ENCODE measurements at places on chromosomes 4 and X. TPM values are rescaled to one million over a fixed set of nuclear protein-coding genes. Genes with fewer than 3 reads are reported as not detected.

AP1AR gene
- total RNA-seq, result 35.5 TPM

EXOC1L gene
- total RNA-seq, result not detected

SPOCK3 gene
- 0.09 TPM for total RNA-seq

NPY5R gene
- not detected for total RNA-seq
